SJCRH30 (cell line): ENCODE measurements at places on chromosomes 7 and 10. TPM values are rescaled to one million over a fixed set of nuclear protein-coding genes. Genes with fewer than 3 reads are reported as not detected.

Gene ORAI2
- 24.6 and 25.6 TPM in 2 replicates for total RNA-seq

Gene AKR1D1
- total RNA-seq: not detected in 2 replicates

Gene RAPGEF5
- total RNA-seq: 0.03 and 0.14 TPM in 2 replicates

Gene CSGALNACT2
- total RNA-seq: 5.9 and 7.9 TPM in 2 replicates

Gene CALY
- not detected in 2 replicates for total RNA-seq

Gene SPDYE2B
- not detected in 2 replicates for total RNA-seq

- H3K36me3 ChIP-seq: no peaks in the 10 kb centered on the region
- no peak overlapping the region for H3K4me3 ChIP-seq
- H3K4me1 ChIP-seq: no peaks in the 10 kb centered on the region
- H3K27ac ChIP-seq: no peak overlapping the region
Measured at GRCh38 chr10:18713077-18713476, 53.8 kb downstream of the ARL5B start.

GRCh38 chr10:46992803-46993561, 81.8 kb downstream of the PTPN20 start:
- no peaks in the 10 kb centered on the region for H3K36me3 ChIP-seq
- DNase-seq: peak; percentile 24
- H3K4me3 ChIP-seq: no peak overlapping the region
- H3K27me3 ChIP-seq: no peaks in the 10 kb centered on the region

DNA sequence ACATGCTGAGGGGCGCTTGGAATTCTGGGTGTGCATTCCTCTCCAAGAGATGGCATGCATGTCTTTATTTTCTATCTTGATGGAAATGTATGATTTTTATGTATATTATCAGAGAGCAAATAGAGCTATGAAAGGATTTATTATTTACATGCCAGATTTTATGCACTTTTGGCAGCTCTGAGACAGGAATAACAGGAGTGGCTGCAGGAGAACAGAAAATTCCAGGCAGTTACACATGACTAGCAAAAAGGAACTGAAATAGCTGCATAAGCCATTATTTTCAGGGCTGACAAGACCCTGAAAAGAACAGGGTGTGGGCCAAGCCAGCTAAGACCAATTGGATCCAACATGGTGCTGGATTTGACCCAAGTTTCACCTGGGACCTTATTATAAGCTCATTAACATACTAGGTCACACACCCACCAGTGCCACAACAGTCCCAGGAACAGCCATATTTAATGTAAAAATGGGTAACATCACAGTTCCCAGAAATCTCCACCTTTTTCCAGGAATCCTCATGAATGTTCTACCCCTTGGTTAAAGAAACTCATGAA, 43.2 kb upstream of the ACSL5 start:
- DNase-seq: no peak
- H3K27me3 ChIP-seq: no peaks in the 10 kb centered on the region
- H3K27ac ChIP-seq: no peak overlapping the region
- H3K4me3 ChIP-seq: no peak overlapping the region

- H3K4me1 ChIP-seq: no peaks in the 10 kb centered on the region
- no peak for DNase-seq
- no peaks in the 10 kb centered on the region for H3K36me3 ChIP-seq
- H3K27ac ChIP-seq: no peak overlapping the region
- no peaks in the 10 kb centered on the region for H3K27me3 ChIP-seq
Measured at GRCh38 chr7:15580604-15581351, 19.0 kb upstream of the AGMO start.

- no peaks in the 10 kb centered on the region for H3K27me3 ChIP-seq
- H3K4me1 ChIP-seq: no peaks in the 10 kb centered on the region
- no peak for DNase-seq
- H3K36me3 ChIP-seq: peaks cover 5% of the 10 kb centered on the region; the same call in 1 of the 2 replicates
- no peak overlapping the region for H3K4me3 ChIP-seq
- no peak overlapping the region for H3K27ac ChIP-seq
Measured at GRCh38 chr7:133372337-133372736, 119.5 kb downstream of the EXOC4 start.

- H3K36me3 ChIP-seq: no peaks in the 10 kb centered on the region
- H3K27ac ChIP-seq: no peak overlapping the region
- no peak for DNase-seq
- no peaks in the 10 kb centered on the region for H3K4me1 ChIP-seq
- no peak overlapping the region for H3K4me3 ChIP-seq
- H3K27me3 ChIP-seq: no peaks in the 10 kb centered on the region
Measured at GRCh38 chr10:21011433-21012018, 114.4 kb upstream of the NEBL start.
